ENCODE measurements at places on chromosomes 1 and 21.
A peak's percentile ranks its signal among the peaks of the same experiment; 100 is the strongest.

- no peak for DNase-seq
Observed at GRCh38 chr1:11752359-11753088, 9.5 kb upstream of the C1orf167 start.

DNA sequence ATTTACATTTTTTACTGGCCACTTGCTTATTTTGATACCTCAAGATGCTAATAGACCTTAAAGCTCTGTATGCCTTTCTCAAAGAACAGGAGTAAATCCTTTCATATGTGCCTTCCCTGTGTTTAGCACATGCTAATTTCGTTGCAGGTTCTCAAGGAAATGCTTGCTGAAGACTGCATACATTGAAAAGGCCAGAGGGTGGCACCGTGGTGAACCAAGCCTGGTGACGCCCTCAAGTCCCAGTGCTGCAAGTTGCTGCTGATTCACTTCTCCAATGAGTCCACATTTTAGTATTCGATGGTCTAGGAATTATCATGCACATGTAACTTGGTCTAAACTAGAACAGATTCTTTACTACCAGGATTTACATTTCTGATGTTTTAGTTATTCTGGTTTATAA, 94.1 kb downstream of the CLDN17 start:
- peak; percentile 10 for DNase-seq

- no peak for DNase-seq
Observed at GRCh38 chr1:228373004-228373680, 33.5 kb downstream of the TRIM11 start.

GRCh38 chr1:164163289-164163849, 395.6 kb upstream of the PBX1 start:
- DNase-seq, result no peak

- DNase-seq, result peak; percentile 22
Observed at GRCh38 chr1:51564124-51564523, 45.1 kb upstream of the EPS15 start.

- DNase-seq, result no peak
Observed at GRCh38 chr1:69947837-69948236, 257.5 kb downstream of the LRRC40 start.

GRCh38 chr21:14923468-14923867, 141.3 kb downstream of the NRIP1 start:
- peak; percentile 75 for DNase-seq

DNA sequence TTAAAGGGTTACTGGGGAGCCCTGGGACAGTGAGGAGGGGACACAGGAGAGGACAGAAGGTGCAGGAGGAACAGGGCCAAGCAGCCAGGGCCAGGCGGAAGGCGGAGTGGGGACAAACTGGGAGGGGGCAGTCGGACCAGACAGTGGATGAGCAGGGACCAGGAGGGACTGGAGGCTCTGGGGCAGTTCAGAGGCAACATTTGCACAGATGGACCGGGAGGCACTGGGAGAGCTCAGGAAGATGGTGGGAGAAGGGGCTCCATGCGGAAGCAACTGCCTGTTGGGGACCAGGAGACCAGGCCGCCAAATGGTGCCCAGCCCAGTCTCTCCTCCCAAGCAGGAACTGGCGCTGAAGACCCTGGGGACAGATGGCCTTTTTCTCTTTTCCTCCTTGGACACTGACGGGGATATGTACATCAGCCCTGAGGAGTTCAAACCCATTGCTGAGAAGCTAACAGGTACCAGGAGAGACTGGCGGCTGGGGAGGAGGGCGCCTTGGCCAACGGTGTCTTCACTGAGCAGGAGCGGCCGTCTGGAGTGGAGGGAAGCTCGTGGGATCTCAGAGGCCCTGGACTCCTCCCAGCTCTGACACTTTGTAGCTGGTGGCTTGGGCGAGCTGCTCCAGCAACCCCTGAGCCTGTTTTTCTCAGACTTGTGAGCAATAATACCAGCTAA, 847 bp downstream of the SELENON start:
- no peak for DNase-seq

GRCh38 chr1:38213646-38214434, 167.2 kb upstream of the POU3F1 start:
- DNase-seq, result no peak

- no peak for DNase-seq
Observed at GRCh38 chr1:175168782-175169181, 23.8 kb downstream of the KIAA0040 start.

DNA sequence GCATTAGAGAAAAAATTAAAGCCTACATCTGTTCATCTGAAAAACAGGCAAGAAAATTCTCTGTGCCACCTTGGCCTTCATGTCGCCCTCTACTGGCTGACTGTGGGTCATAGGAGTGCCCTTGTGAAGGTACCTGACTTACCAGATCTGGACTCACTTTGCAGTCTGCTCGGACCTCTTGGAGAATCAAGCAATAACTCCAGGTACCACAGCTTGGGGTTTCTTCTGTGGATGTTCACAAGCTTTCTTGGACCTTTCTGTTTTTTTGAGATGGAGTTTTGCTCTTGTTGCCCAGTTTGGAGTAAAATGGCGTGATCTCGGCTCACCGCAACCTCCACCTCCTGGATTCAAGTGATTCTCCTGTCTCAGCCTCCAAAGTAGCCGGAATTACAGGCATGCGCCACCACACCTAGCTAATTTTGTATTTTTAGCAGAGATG, 2.4 kb upstream of the PRAMEF18 start:
- no peak for DNase-seq

- peak; percentile 84 for DNase-seq
Observed at GRCh38 chr1:197464044-197464443, 196.0 kb downstream of the CRB1 start.

DNA sequence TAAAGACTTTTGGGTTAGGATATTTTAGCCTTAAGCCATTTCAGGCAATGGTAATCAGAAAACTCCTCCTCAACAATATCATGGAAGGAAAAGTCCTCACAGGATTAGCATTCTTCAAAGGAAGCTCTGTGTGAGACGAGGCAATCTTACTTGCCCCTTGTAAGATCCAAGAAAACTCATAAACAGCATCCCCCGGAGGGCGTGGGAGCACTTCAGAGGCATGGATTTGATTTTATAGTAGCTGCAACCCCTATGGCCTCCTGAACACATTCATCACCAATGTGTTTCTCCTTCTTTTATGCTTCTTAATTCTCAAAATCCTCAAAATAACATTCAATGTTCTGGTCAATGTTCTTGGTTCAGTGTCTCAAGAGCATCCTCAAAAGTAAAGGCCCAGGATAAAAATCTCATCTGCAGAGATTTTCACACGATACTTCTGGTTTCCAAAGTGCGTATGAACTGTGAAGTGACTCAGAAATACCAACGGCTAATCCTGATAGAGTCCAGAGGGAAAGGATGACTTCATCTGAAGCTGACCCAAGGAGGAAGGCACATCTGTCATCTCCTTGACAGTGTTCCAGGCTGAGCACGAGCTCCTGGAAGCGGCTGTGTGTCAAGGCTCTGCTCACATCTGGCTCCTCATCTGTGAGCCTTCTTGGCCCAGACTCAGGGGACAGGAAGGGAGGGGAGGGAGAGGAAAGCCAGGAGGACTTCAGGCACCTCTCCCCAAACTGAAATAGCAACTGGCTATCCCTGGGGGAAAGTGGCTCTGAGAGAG, 49.3 kb upstream of the PSEN2 start:
- DNase-seq, result peak; percentile 95

GRCh38 chr1:161986328-161986727, 37.3 kb downstream of the OLFML2B start:
- DNase-seq, result peak; percentile 10

GRCh38 chr1:222461941-222462340, 86.0 kb downstream of the HHIPL2 start:
- DNase-seq, result no peak

DNA sequence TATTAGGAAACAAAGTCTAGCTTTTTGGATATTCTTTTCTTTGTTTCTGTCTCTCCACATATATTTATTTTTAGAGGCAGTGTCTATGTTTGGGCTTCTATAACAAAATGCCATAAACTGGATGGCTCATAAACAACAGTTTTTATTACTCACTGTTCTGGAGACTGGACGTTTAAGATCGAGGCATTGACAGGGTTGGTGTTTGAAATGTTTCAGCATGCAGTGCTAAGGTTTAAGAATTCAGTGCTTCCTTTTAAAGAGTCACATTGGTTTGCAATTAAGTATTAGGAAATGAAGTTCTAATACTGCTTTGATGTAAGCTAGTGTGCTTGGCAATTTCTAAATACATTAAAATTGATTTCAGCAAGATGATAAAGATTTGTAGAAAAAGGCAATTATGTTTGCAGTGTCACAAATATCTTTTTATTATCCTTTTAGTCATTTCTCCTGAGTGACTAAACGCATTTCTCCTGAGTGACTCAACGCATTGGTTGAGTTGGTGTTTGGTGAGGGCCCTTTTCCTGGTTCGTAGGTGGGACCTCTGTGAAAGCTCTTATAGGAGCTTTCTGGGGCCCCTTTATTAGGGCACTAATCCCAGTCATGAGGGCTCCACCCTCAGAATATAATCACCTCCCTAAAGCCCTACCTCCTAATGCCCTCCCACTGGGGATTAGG, 317.0 kb downstream of the USP25 start:
- no peak for DNase-seq

- no peak for DNase-seq
Observed at GRCh38 chr1:21280011-21280471, 10.2 kb downstream of the ECE1 start.

DNA sequence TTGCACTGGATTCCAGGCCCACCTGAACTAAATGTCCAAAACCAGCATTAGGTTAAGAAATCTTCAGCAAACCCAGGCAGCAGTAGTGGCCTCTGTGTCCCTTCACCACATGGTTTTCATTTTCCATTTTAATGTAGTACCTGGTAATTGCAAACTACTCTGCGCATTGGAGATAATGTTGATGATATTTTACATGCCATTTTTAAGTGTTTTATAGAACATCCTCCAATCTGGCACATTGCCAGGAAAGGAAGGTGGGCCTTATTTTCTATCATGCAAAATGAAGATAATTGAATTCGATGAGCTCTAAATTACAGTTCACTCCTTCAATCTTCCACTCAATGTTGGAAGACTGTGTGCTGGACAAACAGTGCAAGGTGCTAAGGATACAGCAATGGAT, 89.5 kb downstream of the ZC3H11B start:
- DNase-seq, result no peak

- peak; percentile 15 for DNase-seq
Observed at GRCh38 chr1:159936273-159936904, 9.0 kb downstream of the IGSF9 start.

GRCh38 chr1:170959385-170959784, 24.1 kb downstream of the MROH9 start:
- DNase-seq, result no peak

DNA sequence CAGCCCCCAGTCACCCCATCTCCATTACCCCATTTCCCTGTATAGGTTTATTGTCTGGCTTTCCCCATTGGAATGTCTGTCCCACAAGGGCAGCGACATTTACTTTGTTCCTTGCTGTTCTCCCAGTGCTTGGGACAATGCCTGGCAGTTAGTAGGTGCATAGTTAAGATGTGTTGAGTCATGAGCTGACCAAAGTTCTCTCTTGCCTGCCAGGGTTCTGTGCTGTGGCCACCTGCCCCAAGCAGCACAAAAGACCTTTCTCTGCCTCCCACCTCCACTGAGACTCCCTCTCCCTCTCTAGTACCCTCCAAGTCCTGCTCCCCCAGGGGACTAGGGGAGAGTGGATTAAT, 40.0 kb downstream of the TMCO4 start:
- DNase-seq, result no peak

- DNase-seq, result no peak
Observed at GRCh38 chr1:214425101-214425500, 126.3 kb downstream of the PTPN14 start.

GRCh38 chr1:207495801-207496792, at the start of gene CR1:
TSS of gene CR1 (plus strand) at chr1:207496157. CDS start at chr1:207496268, 111 bp downstream.
- no peak for DNase-seq

- peak; percentile 42 for DNase-seq
Observed at GRCh38 chr1:64223329-64224151, 20.1 kb downstream of the UBE2U start.
